Adipocyte (in vitro differentiated cells): ENCODE measurements at places on chromosomes 11 and 22.

DNA sequence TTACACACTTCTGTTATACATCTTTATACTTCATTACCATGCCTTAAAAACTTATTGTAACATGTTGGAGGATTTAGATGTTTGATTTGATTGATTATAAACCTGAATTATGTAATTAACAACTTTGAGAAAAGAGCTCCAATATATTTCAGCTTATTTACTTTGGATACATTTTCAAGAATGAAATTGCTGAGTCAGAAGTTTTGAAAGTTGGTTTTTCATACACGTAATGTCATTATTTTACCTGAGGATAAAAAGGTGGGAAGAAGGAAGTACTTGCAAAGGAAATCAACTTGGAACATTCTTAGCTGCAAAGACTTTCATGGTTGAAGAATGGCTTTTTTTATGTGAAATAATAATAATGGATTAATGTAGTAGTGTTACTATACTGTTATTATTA lies 677.2 kb downstream of the FAM181B start:
- no peak for DNase-seq

GRCh38 chr11:77167111-77167626 lies 39.1 kb downstream of the MYO7A start:
- no peak for DNase-seq

GRCh38 chr11:73028611-73029010 lies 113.5 kb downstream of the FCHSD2 start:
- no peak for DNase-seq

GRCh38 chr11:123800036-123800435 lies 6.1 kb downstream of the OR6M1 start:
- DNase-seq, result no peak

DNA sequence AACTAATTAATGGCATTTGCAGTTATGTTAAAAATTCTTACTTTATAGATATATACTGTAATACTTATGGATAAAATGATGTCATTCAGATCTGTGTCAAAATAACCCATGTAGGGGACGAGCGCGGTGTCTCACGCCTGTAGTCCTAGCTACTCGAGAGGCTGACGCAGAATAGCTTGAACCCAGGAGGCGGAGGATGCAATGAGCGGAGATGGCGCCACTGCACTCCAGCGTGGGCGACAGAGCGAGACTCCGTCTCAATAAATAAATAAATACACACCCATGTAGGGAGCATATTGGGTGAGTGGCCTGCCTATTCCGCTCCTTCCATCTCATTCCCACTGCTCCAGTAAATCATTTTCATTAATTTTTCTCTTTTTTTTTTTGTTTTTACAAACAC lies 7.1 kb downstream of the SNU13 start:
- DNase-seq, result peak; percentile 36

DNA sequence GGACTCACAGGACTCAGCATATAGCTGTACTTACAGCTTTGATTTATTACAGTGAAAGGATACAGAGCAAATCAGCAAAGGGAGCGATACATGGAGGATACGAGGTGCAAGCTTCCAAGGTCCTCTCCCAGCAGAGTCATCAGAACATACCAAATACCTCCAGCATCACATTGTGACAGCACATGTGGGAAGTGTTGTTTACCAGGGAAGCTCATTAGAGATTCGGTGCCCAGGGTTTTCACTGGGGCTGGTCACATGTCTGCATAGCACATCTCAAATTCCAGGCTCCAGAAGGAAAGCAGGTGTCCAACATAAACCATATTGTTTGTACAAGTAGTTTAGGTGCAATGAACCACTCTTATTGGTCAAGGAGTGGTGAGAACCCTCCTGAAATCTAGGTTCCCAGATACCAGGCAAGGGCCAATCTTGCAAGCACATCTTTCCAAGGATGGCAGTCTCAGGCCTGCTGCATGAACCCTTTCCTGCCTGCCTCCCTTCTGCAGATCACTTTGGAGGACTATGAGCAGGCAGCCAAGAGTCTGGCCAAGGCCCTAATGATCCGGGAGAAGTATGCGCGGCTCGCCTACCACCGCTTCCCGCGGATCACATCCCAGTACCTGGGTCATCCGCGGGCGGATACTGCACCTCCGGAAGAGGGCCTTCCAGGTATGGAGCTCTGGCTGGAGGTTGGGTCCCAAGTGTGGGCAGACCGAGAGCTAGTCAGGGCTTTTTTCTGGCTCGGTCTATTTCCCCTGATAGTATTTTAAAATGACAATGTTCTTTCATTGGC lies 26.7 kb downstream of the AMPD3 start:
- DNase-seq, result no peak

DNA sequence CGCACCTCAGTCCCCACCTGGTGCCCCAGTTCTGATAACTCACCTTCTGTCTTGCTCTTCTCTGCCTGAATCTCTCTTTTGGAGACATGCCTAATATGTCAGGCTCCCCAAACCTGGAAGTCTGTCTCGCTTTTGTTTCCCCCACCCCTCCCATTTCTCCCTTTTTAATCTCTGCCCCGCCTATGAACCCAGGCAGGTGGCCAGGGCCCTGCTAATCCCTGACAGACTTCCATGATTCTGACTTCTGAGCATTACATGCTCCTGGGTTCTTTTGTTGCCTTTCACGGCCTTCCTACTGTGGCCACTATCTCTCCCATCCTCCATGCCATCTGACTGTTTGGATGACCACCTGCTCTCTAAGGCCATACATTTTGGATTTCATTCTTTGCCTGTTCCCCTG lies 1120.9 kb upstream of the CCDC90B start:
- DNase-seq, result no peak

GRCh38 chr11:96062134-96062533 lies 138.2 kb upstream of the MTMR2 start:
- peak; percentile 55 for DNase-seq

GRCh38 chr11:130094614-130095013 lies 24.9 kb downstream of the APLP2 start:
- DNase-seq, result no peak

GRCh38 chr11:77412814-77413213 lies 61.1 kb downstream of the PAK1 start:
- no peak for DNase-seq

DNA sequence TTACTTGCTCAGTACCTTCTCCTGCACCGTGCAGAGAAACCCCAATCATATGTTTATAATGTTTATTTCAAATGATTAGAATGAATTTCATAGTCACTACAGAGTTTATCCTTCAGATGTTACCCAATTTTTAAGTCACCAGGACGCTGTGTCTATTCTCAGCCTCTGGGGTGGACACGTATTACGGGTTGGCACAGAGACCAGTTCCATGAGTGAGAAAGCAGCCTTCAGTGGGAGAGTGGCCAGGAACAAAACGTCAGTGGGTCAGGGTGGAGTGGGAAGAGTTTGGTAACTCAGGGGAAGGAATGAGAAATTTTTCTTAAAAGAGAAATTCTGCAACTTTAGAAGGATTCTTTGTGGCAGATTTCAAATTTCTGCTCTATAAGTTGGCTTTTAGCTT lies 77.1 kb upstream of the MTMR2 start:
- peak; percentile 88 for DNase-seq

GRCh38 chr22:44401783-44402110 lies 89.0 kb upstream of the SHISAL1 start:
- DNase-seq, result no peak

- no peak for DNase-seq
Observed at GRCh38 chr11:89489930-89490329, 1.2 kb downstream of the NOX4 start.

- DNase-seq, result no peak
Observed at GRCh38 chr22:29733362-29734201, 13.8 kb downstream of the CABP7 start.

GRCh38 chr11:79381036-79381435 lies 59.8 kb downstream of the TENM4 start:
- no peak for DNase-seq

DNA sequence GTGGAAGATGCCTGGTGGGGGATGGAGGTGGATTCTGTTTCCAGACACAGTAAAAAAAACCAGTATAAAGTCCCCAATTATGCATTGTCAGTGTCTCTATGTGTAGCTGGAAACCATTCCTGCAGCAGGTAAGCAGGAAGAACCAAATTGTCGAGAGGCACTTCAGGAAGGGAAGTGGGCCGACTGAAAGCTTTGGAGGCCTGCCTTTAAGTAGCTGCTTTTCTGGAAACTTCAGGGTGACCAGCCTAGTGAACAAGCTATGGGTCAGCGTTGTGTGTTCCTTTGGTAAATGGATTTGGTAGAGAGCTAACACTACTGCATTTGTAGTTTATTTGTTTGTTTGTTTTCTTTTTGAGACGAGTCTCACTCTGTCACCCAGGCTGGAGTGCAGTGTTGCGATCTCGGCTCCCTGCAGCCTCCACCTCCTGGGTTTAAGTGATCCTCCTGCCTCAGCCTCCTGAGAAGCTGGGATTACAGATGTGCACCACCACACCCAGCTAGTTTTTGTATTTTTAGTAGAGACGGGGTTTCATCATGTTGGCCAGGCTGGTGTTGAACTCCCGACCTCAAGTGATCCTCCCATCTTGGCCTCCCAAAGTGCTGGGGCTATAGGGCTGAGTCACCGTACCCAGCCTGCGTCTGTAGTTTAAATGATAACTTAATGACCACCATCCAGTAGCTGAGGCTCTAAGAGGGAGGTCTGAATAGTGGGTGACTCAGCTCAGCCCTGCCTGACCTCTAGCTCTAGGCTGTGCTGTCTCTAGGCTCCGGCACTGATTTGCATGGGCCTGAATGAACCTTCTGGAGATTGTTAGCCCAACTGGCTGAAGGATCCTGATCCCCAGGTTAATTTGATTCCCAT lies 12.8 kb downstream of the PTPRJ start:
- no peak for DNase-seq

DNA sequence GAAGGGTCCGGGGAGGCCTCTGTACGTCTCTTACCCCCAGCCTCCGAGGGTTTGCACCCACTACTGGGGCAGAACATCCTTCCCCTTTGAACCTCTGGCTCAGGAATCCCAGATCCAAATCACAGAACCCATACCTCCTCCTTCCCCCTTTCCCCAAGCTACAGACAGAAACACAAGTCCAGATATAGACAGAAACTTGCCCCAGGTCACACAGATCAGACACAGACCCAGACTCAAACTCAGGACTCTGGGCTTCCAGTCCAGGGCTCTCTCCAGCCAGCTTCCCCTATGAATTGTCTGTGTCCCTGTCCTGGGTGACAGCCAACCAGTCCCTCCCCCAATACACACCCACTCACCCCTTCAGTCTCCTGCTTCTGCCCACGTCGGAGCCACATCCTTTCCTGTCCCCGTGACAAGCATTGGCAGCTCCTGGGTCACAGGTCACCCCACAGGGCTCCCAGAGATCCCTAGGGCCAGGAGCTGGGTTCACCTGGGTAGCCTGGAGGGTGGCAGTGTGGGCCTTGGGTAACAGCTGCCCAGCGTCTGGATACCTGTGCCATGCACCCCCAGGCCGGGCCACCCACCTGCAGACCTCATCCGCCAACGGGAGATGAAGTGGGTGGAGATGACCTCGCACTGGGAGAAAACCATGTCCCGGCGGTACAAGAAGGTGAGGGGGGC lies 772 bp downstream of the TBC1D10C start:
- DNase-seq, result no peak

DNA sequence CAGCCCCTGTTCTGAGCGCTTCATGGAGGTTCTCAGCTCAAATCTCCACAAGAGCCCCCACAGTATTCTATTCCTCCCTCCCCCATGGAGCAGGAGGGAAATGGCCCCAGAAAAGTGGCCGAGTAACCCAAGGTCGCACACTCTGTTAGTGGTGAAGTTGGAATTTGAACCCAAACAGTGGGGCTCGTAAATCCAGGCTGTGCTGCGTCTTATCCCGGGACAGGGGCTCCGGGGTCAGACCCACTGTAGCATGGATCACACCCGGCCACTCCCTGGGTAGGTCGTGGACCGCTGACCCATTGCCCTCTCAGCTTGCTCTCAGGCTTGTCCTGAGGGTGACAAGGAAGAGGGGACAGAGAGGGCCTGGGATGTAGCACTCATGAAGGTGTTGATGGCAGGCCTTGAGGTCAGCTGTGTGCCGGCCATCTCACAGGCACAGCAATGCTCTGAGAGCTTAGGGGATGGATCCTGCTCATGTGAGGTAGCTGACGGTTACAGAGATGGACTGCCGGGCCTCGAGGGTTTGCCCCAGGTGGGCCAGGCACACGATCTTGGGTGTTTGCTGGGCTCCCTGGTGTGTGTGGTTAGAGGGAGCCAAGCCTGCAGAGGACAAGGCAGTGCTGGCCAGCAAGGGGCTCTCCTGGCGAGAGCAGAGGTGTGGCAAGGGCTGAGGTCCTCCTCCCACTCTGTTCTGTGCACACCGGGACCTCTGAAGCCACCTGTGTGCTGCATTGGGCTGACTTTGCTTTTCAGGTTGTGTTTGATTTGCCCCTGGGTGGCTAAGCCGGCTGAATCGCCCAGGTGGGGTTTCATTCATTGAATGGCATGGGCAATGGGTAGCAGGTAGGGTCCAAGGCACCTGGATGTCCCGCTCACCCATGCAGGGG lies 2.3 kb upstream of the FGF19 start:
- no peak for DNase-seq

GRCh38 chr11:47606731-47607130 lies 12.5 kb upstream of the C1QTNF4 start:
- DNase-seq, result no peak

DNA sequence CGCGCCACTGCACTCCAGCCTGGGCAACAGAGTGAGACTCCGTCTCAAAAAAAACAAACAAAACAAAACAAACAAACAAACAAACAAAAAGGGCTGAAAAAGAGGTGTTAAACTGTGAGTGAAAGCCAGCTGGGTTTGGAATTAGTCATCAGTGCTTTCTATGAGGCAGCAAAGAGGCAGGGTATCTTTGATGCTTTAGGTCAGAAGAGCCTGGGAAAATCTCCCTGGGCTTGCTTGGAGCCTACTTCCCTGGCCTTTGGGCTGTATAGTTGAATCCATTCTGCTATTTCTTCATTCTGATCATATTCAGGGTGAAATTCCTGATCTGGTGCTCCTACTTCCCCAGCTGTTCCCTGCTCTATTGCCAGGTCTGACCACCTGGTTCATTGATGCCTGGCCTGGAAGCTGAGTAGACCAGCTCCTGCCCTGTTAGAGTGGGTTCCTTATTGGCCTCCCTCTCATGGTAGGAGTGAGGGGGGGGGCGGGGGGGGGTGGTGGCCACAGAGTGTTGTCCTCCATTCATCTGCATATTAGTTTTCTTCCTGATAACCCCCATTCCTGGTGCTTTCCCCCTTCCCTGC lies 65.6 kb downstream of the INSC start:
- peak; percentile 46 for DNase-seq

DNA sequence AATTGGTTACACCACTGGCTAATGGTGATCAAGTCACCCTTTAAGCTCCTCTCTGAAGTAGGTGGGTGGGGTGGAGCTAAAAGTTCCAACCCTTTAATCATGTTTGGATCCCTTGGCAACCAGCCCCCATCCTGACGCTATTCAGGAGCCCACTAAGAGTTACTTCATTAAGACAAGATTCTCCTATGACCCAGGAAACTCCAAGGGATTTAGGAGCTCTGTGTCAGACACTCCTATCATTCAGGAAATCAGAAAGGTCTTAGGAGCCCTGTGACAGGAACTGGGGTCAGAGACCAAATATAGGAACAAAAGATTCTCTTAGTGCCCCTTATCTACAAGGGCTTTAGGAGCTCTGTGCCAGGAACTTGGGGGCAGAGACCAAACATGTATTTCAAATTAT lies 141.3 kb downstream of the ATG16L2 start:
- no peak for DNase-seq

DNA sequence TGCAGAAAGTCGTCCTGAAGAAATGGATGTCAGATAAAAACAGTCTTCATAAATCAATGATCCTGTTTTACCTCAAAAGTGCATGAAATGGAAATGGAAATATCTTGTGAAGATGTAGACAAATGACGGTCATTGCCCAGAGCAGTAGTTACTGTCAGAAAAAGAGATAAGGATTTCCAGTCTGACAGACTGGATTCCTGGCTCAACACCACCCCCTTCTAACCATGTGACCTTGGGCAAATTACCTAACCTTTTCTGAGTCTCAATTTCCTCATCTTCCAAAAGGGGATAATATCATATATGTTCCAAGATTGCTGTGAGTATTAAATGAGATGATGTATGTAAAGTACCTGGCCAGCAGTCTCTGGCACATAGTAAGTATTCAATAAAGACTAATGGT lies 32.9 kb upstream of the EHF start:
- DNase-seq, result no peak
